Esophagus squamous epithelium (tissue), 5 donors: ENCODE measurements at places on chromosomes 1 and 21.

DNA sequence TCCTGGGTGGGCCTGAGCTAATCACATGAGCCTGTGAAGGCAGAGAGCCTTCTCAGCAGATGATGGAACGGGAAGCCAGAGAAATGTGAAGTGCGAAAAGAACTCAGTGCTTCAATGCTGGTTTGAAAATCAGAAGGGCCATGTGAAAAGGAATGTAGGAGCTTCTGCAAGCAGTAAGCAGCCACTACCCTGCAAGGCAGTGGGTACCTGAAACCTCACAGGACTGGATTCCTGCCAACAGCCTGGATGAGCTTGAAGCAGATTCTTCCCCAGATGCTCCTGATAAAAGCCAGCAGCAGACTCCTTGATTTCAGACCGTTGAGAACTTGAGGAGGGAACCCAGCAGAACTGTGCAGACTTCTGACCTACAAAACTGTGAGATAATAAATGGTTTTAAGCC lies 158.6 kb downstream of the SYT2 start:
- no peak for DNase-seq

GRCh38 chr1:6281511-6282402 lies 20.9 kb upstream of the GPR153 start:
- DNase-seq = no peak

DNA sequence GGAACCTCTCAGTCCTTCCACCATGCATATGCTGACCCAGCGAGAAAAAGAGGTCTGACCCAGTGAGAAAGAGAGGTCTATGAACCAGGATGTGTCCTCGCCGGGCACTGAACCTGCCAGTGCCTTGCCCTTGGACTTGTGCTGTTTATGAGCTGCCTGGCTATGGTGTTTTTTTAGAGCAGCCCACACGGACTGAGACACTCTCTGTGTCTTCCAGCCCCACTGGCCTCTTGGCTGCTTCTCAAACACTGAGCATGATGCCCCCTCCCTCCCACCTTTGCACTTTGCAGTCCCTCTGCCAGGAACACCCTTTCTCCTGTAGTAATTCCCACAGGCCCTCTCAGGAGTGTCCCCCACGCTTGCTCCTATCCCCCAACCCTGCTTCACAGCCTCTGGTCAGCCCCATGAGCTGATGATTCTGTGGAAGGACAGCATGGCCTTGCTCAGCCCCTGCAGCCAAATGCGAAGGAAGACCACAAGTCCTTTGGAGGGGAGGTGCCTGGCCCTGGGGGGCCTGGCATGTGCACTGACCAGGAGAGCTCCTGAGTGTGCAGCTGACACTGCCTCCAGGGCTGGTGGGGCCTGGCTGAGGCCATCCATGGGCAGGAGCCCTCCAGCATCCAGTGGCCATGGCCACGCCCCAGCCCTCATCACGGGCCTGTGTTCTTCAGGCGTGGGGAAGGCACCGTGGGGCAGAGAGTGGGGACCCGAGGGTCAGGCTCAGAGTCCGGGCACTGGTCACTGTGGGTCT lies 23.8 kb downstream of the WNT3A start:
- no peak for DNase-seq

DNA sequence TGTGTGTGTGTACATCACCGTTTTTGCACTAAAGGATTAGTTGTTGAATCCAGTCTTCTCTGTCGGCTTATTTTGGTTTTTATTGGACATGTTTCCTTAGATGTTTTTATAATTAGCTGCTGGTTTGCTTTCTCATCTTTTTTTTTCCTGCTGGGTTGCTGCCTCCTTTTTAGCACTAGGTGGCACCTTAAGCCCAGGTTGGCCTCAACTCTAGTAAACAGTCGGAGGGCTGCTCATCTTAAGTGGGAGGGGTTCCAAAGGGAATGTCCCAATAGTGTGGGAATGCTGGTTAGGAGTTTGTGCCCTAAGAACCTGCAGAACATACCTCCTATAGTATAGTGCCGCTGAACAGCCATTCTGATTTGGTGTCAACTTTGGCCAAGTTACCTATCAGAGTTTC lies 570.1 kb upstream of the CXADR start:
- no peak for DNase-seq

DNA sequence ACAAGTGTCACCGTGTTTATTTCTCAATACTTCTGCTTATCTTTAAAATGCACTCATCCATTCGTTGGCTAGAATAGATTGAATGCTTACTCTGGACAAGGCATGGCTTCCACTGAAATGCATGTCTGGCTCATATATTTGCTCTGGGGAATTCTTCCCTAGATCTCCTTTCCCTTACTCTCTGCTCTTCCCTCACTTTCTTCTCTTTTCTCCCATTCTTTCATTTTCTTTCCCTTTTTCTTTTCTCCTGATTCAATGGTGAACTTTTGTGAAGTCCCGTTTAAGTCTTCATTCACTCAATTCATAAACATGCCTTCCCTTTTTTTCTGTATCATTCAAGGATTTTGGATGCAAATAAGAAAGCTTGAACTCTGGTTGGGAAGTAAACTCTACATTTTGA lies 234.5 kb downstream of the DYRK1A start:
- no peak for DNase-seq

DNA sequence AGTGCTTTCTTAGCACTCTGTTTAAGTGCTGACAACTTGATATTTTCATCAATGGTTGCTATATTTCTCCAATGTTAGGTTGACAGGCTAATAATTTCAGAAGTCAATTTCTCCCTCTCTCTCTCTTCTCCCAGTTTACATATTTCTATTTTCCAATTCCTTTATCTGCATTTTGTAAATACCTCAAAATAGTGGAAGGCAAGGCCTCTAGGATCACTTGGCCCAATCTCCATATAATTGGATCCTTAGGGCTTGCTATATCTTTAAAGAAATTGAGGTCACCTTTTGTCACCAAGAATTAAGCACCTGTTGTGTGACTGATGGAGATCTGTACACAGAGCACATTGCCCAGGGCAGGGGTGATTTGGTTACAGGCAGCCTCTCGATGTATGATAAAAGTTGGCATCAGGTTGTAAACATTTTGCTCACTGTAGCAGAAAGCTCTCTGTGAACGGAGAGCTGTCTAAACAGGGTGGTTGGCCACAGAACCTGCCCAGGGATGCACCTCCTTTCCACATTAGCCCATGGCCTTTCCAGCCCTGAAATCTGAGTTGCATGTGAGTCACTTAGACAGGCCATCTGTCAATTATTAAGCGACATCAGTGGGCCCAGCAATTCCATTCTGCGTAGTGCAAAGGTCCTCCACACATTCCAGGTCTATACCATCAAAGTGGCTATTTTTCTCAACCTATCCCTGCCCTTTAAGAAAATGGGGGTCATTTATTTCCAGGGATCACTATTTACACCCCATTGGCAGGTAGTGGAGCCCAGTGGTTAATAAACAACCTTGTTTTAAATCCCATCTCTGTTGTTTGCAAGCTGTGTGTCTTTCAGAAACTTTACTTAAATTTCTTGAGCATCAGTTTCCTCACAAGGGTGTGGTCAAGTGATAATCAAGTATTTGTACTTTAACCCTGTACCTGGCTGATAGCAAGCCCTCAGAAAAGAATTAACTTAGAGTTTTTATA lies 29.1 kb upstream of the IRF2BP2 start:
- no peak for DNase-seq

GRCh38 chr1:97551113-97551512 lies 369.7 kb downstream of the DPYD start:
- DNase-seq = no peak
